Stimulated activated CD4-positive, alpha-beta T cell treated with anti-CD3 and anti-CD28 coated beads, Interleukin-1b, Interleukin-23, amount 100 ng/mL, for 4 hours (primary cell): ENCODE measurements at places on chromosomes 3 and 15.
A peak's percentile ranks its signal among the peaks of the same experiment; 100 is the strongest.

DNA sequence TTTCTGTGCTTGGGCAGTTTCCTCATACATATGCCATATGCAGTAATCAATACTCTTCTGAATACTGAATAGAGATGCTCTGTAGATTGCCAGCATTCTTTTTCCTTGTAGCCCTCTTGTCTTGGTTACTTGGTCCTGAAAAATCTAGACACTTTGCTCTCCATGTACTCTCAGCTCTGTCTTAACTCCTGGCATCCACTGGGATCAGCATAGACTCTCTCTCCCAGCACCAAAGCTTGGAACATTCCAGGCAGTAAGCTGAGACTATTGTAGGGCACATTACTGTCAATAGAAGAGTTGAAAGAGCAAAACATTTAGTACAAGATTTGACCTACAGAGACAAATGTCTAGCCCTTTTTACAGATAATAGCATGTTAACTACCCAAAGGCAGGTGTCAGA is 1100.3 kb downstream of the TBL1XR1 start:
- DNase-seq: no peak

DNA sequence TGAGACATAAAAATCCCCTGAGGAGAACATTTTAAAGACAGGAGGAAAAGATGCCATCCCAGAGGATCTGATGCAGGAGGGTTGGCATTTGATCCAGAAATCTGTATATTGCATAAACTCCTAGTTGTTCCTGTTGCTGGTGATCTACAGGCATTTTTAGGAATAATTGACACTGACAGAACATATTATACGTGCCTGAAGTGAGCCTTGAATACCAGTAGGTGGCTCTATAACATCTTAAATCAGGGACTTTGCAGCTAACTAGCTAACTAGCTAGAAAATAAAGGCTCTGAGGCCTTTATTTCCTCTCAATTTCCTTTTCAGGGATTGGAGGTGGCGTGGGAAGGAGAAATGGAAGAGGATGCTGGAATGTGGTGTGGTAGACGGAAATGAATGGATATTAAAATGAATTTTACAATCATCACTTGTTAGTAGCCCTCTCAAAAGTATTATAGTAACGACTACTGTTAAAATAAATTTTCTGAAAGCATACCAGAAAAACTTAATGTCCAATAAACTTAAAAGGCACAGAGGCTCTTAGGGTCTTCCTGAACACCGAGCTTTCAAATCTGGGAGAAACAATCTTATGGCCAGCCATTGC is 73.8 kb upstream of the ZBED2 start:
- DNase-seq: no peak

DNA sequence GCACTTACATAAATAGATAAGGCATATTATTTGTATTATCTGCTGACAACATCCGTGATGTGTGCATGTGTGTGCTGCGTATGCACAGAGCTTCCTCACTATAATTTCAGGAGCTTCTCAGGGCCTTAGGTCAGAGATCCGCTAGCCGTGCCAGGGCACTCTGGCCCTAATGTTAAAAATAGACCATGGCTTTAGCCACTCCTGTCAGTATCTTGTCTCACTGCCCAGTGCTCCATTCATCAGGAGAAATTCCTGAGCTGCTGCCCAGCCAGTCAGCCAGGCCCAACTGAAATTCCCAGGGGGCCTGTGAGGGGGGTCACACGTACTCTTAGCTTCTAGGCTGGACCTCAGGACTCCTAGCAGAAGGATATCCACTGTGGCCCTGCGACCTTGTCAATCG is 70.0 kb upstream of the ABHD2 start:
- DNase-seq: no peak

DNA sequence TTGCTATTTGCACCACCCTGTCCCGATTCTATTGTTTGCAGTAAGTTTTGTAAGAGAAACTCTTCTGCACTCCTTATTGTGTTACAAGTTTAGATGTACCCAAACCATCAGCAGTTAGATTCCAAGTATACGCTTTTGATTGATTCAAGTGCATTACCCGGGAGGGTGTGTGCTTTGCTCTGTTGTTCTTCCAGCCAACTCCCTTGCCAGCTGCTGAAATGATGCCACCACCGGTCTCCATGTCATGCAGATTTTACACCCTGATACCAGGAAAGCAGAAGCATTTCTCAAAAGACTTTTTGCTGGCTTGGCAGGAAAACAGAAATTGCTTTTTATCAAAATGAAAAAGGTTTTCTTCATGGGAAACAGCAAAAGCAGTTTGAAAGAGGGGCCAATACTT is 1006.6 kb upstream of the CFAP20DC start:
- no peak for DNase-seq

- no peak for DNase-seq
Measured at GRCh38 chr15:89143503-89144162, 55.4 kb downstream of the ABHD2 start.

- peak; percentile 60 for DNase-seq
Measured at GRCh38 chr3:58630076-58630709, 36.4 kb downstream of the FAM3D start.

DNA sequence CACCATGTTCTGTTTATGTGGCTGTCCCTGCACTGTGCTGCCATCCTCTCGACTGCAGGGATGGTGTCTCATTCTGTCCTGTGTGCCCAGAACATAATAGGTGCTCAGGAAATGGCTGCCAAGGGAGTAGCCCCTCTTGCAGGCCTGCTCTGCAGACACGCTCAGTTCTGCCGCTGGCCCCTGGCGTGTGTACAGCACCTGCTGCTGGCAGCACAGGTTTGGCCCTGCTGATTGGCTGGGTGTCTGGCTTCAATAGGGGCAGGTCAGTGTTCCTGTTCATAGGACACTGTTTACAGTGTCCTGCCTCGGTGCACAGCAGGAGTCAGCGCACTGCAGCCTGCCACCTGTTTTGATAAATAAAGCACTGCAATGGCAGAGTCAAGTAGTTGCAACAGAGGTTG is 146.9 kb downstream of the DNAJB8 start:
- no peak for DNase-seq

DNA sequence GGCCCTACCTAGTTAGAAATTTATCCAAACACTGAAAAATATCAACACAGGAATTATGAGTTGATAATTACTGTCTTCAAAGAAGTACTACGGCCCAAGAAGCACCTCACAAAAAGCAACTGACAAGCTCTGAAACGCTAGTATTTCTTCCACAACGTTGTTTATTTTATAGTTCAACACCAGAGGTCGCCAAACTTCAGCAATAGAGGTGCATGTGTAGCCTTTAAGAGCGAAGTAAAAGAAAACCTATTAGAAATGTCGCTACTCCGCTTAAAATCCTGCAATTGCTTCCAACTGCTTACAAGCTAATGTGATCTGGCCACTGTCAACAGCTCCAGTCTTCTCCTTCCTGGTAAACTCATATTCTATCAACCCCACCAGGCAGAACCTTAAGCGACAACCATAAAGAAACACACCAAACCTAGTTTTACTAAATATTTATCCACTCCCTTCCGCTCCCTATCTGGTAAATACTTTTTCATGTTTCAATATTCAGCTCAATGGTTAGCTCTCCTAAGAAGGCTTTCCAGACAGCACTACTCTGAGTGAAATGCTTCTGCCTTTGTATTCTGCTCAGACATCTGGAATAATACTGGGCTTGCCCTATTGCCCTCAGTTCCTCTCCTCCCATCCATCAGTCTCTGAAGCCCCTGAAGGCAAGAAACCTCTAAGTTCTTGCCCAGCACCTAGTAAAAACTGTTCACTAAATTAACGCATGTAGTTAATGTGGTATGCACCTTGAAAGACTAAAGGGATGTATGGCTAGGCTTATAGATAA is 110.2 kb downstream of the NR1I2 start:
- peak; percentile 26 for DNase-seq

- DNase-seq: no peak
Measured at GRCh38 chr15:58267051-58267450, 128.9 kb downstream of the AQP9 start.

DNA sequence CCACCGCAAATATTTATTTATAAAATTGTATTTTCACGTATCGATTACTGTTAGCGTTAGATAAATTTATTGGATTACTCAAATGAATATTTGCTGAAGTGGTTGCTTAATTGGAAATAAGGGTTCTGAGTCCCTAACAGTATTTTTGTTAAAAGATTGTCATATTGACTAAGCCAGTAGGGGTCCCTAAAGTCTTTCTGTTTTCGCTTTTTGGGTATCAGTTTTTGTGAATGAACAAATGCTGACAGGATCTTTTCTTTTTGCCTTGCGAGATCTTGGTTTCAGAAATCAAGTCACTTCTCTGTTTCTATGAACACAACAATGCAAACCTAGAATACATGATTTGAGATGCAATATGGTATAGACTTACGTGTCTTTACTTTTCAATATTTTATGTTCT is 7.1 kb downstream of the RAD51 start:
- no peak for DNase-seq

GRCh38 chr3:4340077-4340410 is 36.9 kb downstream of the SETMAR start:
- no peak for DNase-seq

GRCh38 chr3:186614597-186615483 is 2.0 kb downstream of the AHSG start:
- peak; percentile 73 for DNase-seq

DNA sequence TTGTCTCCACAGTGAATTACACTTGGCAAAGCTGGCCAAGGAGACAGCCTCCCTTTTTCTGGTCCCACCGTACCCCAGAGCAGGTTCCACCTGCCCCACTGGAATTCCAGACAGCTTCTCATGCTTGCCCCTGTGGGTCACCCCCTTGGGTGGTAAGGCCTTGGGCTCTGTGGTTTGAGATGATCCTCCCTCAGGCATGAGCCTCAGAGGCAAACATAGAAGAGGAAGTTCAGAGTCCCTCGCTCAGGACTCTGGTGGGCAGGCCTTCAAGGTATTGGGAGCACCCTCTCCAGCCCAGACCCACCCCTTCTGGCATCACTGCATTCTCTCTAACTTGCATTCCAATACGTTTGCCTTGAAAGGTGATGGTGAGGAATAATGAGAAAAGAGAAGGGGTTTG is 17.6 kb upstream of the UBA7 start:
- no peak for DNase-seq

- no peak for DNase-seq
Measured at GRCh38 chr3:189298469-189299375, 127.0 kb downstream of the TPRG1 start.

- DNase-seq: no peak
Measured at GRCh38 chr3:55000953-55001352, 73.1 kb upstream of the LRTM1 start.

DNA sequence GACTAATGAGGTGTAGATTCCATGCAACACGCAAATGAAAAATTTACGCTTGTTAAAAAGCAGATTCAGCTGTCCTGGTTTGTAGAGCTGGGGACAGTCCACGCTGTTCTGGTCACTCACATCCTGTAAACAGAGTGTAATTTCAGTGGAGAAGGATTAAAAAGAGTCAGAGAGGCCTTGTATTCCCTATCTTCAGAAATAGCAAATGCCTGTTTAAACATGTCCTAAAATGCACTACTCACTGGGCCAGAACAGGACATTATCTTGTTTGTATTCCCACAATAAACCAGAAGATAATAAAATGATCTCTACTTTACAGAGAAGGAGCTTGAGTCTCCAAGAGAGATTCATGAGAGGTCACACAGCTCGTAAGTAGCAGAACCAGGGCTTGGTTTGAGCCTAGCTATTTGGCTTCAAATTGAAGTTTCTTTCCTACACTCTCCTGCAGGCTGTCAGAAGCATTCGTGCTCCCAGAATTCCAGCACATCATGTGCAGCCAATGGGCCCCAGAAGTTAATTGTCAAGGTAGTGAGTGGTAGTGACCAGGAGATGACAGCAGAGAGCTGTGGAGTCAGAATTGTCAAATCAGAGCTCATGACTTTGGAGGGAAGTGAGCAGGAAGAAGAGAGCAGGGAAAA is 242.5 kb downstream of the ATP8B4 start:
- no peak for DNase-seq

DNA sequence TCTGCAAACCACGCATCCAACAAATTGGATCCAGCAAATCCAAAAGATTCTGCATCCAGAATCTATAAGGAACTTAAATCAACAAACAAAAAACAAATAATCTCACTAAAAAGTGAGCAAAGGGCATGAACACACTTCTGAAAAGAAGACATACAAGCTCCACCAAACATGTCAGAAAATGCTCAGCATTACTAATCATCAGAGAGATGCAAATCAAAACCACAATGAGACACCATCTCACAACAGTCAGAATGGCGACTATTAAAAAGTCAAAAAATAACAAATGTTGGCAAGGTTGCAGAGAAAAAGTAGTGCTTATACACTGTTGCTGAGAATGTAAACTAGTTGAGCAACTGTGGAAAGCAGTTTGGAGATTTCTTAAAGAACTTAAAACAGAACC is 21.6 kb upstream of the SLC25A36 start:
- no peak for DNase-seq

- no peak for DNase-seq
Measured at GRCh38 chr3:168044049-168044448, 51.7 kb downstream of the GOLIM4 start.

DNA sequence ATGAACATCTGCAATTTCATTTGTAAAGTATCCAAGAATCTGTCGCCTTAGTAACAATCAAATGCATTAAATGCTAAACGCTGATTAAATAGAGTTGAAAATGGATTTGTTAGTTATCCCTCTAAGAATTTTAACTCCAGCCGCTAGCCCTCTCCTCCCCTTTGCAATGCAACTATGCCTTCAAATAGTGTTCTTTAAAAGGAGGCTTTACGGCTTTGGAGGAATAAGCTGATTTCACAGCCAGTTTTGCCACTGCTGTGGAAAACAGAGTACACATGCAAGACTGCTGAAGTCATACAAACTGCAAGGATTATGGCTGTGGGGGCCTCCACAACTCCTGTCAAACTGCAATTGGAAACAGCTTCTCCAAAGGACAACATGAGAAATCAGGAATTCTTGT is 89.2 kb downstream of the CERS3 start:
- no peak for DNase-seq

GRCh38 chr15:54502416-54503075 is 524.3 kb downstream of the UNC13C start:
- DNase-seq: no peak

DNA sequence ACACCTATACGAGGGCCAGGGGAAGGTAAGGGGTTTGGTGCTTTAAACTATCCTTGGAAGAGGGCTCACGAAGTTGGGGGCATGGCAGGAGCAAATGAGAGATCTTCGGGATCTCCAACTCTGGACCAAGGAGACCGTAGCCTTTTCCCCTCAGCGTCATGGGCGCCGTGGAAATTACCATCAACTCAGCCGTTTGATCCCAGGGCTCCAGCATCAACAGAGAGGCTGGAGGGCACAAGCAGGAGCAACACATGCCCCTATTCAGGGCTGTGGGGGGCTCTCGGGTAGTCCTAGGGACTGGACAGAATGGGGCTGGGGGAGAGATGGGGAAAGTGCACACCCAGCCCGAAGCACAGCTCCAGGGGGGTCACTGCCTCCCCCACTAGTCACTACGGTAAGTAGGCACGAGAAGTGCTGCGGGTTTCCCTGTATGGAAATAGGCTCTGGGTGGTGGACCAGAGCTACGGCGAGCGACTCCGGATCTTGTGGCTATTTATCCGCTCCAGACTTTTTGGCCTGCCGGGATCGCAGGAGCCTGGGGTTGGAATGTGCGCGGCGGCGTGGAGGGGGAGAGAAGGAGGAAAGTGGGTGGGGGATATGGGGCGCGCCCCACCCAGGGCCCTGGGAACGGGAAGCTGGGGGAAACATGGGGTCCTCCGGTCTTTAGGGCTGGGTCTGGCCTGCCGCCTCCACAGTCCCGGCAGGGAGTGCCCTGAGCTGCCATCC is 539 bp upstream of the LAMB2 start:
- no peak for DNase-seq
